Activated CD4-positive, alpha-beta T cell treated with anti-CD3 and anti-CD28 coated beads, Interleukin-2, amount 50 U/mL, for 1 hour (primary cell): ENCODE measurements at places on chromosomes 6 and 20.

DNA sequence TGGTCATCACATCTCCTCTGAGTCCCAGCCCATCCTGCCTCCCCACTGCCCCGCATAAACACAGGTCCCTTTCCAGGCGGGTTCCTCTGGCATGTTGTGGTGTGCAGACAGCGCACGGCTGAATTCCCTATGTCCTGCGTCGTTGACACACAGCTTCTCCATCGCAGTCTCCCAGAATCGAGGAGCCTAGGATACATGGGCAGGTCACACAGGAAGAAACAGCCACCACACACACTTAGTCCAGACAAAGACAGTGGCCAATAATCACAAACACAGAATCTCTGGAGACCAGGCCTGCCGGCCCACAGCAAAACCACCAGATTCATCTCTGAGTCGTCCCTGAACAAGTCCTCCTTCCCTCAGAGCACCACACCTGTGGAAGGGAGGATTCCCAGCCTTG is 34.8 kb downstream of the SCML4 start:
- DNase-seq = no peak

DNA sequence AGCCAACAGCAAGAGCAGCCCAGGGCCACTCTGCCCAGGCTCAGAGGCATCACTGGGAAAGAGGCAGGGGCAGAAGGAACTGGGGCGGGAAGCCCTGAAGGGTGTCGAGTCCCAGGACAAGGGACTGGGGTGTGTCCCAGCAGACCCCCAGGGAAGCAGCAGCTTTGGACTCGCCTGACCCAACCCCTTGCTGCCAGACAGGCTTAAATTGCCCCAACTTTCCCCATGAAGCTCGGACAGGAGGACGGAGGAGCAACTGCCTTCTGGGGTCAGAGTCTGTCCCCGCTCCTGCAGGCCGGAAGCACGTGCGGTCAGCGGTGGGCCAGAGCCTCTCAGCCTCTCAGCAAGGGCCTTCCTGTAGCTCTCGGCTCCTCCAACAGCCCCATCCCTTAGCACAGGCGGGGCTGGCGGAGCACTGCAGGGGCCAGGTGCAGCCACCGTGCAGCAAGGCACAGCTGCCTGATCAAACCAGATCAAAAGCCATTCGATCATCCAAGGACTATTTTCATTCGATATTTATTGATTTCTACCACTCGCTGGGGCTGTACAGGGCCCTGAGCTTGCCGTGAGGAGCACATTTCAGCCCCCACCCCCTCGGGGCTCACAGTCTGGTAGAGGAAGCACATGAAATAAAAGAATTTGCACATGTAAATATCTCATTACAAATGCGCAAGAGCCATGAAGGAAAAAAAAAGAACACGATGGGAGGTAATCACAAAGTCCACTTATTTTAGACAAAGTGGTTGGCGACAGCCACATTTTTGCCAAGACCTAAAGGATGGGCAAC is 31.8 kb upstream of the STX16 start:
- no peak for DNase-seq

GRCh38 chr6:157647261-157647915 is 175.7 kb upstream of the SNX9 start:
- DNase-seq = no peak

DNA sequence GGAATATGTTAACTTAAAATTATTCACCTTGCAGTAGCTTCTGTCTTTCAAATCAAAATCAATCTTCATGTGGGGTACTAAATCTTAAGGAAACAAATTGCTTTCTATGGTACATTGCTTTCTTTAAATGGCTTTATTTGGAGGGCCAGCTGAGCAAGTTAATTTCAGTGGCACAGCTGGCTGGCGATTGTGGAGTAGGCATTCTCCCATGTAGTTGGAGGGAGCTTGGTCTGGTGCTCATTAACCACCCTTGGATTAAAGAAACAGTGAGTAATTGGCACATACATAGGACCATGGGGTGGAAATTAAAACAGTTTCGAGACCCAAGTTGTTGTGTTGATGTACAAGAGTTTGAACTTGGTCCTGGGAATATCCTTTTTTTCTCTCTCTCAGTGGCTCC is 201.3 kb upstream of the CHD6 start:
- DNase-seq = no peak

DNA sequence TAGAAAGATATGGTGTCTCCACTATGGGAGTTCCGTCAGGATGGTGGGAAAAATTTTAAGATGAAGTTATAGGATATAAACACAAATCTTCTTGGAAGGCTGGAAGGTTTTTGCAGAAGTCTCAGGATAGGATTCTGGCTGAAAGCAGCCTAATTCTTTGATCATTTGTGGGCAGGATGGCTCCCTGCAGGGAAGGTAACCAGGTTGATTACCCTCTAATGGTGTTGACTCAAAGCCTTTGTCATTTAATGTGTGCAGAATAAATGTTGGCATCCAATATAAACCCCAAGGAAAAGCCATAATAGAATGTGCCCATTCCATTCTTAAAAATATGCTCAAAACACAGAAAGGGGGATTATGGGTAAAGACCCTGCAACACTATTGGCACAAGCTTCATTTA is 204.3 kb downstream of the EPM2A start:
- DNase-seq = no peak

DNA sequence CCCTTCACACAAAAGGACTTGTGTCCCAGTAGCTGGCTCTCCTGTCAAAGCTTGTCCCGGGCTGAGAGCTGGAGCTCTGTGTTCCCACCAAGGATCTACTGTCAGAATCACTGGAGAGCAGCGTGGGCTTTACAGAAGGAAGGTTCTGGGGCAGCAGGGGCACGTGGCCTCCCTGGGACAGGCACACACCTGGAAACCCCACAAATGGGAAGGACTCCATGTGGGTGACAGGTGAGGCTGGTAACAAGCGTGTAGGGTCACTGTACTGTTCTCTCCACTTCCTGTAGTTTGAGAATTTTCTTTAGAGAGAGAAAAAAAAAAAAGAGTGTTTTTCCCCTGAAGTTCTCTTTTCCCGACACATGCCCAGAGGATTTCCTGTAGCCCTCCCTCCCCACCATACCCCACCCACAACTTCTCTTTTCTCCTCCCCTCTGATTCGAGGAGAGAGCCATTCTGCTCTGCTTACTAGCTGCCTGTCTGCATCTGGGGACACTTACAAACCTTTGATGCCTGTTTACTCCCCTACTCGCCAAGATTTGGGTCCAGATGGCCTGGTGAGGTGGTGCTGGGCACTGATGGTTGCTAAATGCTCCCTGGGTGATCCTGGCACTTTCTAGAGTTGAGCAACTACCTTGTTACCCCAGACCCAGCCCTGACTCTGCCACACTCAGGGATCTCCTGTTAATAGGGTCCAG is 84.1 kb upstream of the SIRPA start:
- DNase-seq = no peak

GRCh38 chr6:111804627-111805235 is 68.5 kb downstream of the FYN start:
- peak; percentile 56 for DNase-seq

DNA sequence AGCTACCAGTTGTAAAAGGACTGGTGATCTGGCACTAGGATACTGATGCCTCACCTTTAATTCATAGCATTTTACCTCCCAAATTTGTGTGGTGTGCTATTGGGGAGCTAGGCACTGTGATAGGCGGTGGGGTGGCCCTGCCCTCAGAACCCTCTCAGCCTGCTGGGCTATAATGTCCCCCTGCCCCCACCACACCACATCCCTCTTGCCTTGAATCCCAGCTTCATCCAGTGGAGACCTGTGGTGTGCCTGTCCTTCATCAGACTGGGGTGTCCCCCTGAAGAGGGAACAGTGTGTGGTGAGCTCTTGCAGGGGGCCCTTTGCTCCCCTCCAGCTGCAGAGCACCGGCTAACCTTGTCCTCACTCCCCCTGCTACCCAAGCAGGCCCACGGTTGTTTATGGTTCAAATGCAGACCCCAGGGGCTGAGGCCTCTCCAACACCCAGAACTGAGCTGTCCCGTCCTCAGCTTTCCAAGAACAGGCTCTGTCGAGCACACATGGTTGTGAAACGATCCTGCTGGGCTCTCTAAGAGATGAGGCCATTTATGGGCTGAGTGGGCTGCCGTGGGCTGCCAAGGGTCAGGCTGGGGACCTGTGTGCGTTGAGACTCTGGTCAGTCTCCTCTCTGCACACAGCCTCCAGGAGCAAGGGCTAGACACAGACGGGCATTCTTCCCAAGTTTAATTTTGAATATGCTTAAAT is 26.9 kb upstream of the VEGFA start:
- no peak for DNase-seq

DNA sequence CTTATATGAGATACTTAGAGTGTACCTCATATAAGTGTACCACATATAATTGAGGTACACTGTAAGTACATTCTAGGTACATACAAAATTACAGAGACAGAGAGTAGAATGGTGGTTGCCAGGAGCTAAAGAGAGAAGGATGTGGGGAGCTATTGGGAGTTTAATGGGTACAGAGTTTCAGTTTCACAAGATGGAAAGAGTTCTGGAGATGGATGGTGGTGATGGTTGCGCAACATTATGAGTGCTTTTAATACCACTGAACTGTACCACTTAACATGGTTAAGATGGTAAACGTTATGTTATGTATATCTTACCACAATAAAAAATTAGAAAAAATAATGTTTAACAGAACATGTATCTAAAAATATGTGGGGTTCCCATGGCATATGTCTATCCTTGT is 69.4 kb downstream of the PRND start:
- no peak for DNase-seq

- no peak for DNase-seq
Measured at GRCh38 chr6:76876922-76877553, 586.3 kb downstream of the HTR1B start.

GRCh38 chr6:157976345-157977175 is 5.1 kb upstream of the SYNJ2 start:
- no peak for DNase-seq

DNA sequence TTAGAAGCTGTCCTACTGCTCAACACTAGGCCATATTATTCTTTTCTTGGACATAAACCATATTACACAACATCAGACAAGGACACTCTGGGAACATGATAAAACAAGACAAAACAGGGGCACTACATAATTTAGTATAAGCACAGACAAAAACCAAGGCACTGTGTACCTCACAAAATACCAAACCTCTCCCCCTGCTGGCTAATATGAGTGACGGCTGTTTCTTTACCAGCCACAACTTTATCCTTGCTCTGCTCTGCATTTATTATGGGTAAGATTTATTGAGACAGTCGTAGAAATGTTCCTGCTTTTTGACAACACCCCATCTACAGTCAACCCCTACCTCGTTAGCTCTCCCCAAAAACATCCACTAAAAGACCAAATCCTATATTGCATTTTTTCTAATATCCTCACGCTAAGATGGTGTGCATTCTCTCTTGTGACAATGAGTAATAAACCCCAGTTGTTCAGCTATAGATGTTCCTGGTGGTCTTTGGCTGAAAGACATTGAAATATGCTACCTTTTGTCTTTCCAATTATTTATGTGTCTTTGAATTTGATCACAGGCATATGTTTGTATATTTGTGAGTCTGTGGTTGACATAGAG is 23.8 kb upstream of the POLR1H start:
- DNase-seq = no peak

GRCh38 chr6:18328540-18328939 is 58.6 kb upstream of the RNF144B start:
- DNase-seq = no peak

DNA sequence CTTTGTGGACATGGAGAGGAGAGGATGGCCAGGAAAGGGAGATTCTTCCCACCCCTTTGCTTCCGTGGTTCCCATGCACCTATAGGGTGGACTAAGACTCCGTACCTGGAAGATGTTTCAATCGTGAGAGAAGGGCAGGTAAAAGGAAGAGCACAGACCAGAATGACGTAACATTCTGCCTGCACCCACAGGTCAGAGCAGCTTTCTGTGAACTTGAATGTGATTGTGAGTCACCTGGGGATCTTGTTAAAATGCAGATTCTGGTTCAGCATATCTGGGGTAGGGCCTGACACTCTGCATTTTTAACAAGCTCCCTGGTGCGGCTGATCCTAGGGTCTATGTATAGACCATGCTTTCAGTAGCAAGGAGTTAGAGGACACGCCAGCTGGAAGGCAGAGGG is 164.1 kb upstream of the SGK1 start:
- DNase-seq = no peak

- DNase-seq = no peak
Measured at GRCh38 chr6:45226081-45226480, 102.0 kb upstream of the RUNX2 start.

DNA sequence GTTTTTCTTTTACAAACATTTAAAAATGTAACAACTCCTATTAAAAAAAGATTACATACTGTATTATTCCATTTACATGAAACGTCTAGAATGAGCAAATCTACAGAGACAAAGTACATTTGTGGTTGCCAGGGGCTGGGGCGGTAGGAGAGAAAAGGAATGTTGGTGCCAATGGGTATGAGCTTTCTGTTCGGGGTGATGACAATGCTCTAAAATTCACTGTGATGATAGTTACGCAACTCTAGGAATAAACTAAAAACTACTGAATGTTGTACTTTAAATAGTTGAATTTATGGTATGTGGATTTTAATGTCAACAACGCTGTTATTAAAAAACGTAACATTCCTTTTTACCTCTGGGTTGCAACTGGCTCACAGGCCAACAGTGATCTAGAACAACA is 211.1 kb downstream of the GMDS start:
- no peak for DNase-seq

DNA sequence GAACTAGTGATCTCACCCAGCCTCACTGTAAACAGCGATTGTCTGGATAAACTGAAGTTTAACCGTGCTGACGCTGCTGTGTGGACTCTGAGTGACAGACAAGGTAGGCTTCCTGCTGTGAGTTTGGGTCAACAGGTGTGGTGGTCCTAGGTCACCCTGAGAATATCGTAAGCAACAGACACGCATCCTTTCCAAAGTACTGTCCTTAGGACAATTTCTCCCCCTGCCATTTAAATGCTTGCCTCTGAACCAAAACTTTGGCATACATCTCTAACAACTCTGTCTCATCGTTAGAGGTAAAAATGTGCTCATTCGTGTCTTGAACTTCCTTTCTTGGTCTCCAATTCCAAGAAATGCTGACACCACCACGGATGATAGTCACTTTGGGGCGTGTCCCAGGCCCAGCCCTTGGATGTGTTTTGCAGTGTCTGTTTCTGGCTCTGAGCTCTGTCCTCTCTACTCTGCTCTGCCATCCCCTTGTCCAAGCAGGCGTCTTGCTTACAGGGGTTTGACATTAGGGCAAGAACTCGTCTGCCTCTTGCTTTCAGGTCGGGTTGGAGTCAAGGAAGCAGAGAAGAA is 95.5 kb downstream of the EYA2 start:
- DNase-seq = no peak
